ENCODE measurements at places on chromosomes 16 and 17.

DNA sequence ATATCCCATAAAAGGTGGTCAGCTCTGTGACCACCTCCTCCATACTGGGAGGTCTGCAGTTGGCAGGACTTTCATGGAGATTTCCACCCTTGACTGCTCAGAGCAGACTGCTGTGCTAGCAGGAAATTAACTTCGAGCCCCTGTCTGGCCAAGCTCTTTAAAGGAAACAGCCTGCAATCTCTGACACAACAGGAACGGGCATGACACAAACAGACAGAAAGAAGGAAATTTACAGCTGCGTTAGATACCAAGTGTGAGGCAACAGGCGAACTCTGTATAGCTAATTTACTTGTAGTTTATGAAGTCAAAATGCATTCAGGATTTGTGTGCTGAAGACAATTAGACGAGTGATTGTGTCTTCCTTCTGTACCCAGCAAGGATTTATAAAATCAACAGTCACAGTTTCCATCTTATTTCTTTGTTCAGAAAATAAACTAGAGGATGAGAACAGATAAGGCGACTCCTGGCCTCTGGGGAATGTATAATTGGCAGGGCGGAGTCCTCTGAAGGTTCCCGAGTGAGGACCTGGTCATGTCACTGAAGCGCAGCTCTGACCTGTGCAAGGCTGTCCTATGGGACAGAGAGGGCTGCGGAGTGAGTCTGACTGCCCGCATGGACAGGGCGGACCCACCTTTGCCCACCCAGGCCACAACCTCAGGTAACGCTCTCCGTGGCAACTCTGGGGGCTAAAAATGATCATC lies 16.1 kb downstream of the WIPI1 start:
- no peak for DNase-seq

DNA sequence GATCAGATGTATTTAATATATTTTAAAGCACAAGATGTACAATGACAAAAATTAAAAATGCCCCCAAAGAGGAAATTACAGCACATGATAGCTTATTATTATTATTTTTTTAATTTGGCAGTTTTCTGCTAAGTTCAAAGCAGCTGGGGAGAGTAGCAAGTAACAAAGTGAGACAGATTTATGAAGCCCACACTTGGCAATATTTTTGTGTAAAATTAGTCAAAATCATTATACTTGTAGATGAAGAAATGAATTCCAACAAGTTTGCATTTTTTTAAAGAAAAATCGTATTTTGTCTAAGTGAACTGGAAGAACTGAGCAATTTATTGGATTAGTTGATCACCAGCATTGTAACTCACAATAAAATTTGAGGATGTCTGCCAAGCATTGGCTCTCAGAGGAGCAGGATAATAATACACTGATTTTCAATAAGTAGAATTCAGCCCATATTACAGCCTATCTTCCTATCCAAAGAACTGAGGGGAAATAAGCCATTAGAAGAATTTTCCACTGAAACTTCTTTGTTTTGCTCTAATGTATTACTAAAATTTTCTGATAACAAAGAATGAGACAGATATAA lies 215.6 kb downstream of the MAP2K6 start:
- DNase-seq, result no peak

- no peak for DNase-seq
These were observed 61.0 kb upstream of the LGALS9 start for GRCh38 chr17:27569884-27570577.

GRCh38 chr16:87765473-87765775 lies 362 bp downstream of the KLHDC4 start:
- DNase-seq, result no peak

DNA sequence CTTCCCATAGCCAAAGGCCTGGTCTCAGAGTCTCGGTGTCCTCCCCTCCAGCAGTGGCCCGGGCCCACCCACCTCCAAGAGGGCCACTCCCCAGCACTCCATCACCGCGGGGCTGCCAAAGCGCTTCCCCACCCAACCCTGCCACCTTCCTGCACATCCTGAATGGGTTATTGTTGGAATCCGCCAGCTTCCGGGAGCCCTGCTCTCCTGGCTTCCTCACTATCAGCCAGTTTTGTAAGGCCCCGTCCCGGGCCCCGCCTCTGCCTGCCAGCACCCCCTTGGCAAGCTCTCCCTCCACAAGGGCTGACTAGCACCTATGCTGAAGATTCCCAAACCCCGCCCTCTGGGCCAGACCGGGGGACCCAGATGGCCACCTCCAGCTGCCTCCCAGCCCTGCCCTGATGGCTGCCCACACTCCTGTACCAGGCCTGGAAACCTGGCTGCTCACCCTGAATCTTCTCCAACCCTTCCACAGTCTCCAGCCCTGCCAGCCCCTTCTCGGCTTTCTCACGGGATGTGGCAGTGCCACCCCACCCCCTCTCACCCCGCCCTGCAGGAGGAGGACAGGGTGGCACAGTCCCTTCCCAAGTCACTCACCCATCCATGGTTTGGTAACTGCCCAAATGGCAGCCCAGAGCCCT lies 14.4 kb downstream of the MYBBP1A start:
- no peak for DNase-seq

GRCh38 chr16:83137326-83137781 lies 510.6 kb downstream of the CDH13 start:
- DNase-seq, result peak; percentile 32

GRCh38 chr16:13612623-13613022 lies 307.3 kb upstream of the ERCC4 start:
- DNase-seq, result no peak

DNA sequence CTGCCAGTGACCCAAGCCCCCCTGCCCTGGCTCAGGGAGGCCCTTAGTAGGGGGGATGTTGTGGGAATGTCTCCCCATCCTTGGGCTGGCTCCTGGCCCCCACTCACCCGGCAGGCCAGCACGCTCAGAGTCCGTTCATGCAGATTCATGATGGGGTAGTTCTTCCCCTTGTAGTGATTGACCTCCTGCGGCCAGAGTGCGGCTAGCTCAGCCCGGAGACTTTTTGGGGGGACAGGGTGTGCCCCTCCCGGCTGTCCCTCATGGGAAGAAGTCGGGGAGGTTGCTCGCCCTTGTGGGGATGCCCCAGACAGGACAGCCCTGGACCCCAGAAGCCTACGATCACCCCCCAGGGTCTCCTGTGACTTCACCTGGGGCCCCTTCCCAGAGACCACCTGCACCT lies 4.0 kb downstream of the NPB start:
- DNase-seq, result no peak

GRCh38 chr16:24178496-24178895 lies 77.6 kb upstream of the CACNG3 start:
- no peak for DNase-seq

DNA sequence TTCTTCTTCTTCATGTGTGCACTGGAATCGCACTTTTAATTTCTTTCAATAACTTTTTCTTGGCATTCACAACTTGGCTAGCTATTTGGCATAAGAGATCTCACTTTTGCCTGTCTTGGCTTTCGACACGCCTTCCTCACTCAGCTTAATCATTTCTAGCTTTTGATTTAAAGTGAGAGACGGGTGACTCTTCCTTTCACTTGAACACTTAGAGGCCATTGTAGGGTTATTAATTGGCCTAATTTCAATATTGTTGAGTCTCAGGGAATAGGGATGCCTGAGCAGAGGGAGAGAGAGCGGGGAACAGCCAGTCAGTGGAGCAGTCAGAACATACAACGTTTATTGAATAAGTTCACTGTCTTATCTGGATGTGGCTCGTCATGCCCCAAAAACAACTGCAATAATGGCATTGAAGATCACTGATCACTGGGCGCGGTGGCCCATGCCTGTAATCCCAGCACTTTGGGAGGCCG lies 200.3 kb downstream of the SEC14L1 start:
- no peak for DNase-seq

- no peak for DNase-seq
These were observed 182.9 kb downstream of the SHISA9 start for GRCh38 chr16:13084331-13084730.

DNA sequence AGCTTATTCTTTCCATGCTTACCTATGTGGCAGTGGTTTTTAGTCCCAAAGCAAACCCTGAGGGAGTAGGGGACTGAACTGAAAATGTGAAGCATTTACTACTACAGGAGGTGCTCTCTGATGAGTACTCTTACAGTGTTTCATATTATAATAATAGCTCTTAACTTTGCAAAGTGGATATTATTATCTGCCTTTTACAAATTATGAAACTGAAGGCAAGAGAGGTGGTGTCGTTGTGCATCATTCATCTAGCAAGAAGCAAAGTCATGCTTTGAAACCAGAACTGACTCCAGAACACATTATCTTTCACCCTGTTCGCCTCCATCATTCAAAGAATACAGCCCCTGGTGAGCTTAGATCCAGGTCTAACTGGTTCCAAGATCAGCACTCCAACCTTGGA lies 8.2 kb upstream of the KCNH6 start:
- no peak for DNase-seq

GRCh38 chr17:35641032-35641431 lies 53.9 kb downstream of the AP2B1 start:
- no peak for DNase-seq

- peak; percentile 48 for DNase-seq
These were observed 53.6 kb downstream of the WNT3 start for GRCh38 chr17:46764709-46765401.

DNA sequence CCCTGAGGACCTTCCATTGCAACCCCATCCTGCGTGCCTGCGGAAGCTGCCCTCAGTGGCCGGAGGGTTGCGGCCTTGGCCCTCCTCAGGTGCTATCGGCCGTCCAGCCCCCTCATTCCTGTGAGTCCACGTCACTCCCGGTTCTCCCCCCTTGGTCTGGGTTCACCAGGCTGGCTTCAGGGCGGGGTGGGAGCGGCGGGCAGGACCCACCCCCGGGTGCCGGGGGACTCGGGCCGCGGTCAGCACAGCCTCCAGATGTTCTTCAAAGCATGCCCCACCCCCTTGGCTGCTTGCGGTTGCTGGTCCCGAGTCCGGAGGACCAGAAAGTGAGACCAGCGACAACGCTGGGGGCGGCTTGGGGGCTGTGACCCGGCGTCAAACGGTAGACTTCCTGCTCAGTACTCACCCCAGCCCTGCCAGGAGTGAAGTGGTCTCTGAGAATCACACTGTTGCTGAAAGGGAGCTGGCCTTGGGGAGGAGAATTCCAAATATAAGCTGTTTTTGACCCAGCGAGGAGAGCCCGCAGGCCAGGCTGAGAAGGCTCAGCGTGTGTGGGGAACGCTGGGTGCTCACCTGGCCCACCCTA lies 4.5 kb downstream of the ZNF469 start:
- DNase-seq, result no peak

DNA sequence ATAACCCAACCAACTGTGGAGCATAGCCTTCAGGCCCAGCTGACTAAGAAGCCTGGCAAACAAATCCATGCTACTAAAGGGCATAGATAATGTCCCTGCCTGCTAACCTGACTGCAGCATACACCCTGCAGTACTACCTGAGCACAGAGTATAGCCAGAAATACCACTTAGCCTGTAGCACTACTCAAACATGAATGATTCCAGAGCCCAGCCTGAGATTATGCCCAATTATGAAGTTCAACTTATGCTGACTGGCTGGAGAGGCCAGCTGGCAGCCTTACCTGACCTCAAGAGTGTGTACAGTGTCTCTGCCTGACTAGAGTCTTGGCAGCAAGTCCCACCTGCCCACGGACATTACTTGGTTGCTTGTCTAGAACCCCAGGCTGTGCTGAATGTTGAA lies 1265.3 kb downstream of the CDH11 start:
- DNase-seq, result no peak

- DNase-seq, result no peak
These were observed 9.4 kb downstream of the RPL19 start for GRCh38 chr17:39209317-39210092.

DNA sequence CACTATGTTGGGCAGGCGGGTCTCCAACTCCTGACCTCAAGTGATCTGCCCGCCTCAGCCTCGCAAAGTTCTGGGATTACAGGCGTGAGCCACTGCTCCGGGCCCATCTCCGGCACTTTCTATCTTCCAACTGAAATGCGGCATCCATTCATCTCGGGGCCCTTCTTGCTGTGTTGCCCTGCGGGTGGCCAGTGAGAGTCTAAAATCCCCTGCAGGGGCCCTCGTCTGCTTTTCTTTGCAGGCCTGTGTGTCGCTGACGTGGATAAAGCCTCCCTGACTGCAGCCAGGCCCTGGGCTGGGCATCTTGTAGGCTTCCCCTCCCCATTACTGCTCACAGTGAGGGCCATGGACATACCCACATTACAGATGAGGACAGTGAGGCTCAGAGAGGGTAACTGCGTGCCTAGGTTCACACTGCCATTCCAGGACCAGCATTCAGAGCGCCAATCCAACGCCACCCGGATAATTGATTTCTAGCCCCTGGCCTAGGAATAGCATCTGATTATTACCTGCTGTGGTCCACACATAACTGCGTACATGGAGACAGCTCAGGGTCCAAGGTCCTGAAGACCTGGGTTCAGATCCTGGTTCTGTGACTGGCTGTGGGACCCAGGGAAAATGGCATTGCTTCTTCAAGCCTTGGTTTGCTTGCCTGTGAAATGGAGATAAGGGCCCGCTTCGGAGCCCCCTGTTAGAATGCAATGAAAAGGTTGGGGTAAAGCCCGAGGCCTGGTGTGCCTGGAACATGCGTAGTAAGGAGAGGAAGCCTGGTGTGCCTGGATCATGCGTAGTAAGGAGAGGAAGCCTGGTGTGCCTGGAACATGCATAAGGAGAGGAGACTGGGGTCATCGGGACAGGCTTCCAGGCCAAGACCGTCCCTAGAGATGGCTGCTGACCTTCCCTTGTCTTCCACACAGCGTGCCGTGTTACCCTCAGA lies 25.0 kb downstream of the CRISPLD2 start:
- DNase-seq, result no peak

DNA sequence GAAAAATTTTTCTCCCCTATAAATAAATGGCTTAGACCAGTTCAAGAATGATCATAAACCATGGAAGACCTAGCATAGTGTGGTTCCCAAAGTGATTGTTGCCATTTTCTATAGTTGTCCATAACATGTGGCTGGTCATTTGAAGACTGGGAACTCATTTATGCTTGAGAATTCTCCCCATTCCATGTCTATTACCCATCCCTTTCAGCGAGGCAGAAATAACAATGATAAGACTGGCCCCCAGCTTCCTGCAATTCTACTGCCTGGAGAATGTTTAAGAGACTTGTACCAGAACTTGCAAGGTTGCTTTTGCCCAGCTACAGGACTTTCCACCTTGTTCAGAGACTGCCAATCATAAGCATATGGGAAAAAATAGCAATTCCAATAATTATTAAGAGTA lies 146.5 kb upstream of the CDH11 start:
- DNase-seq, result no peak

GRCh38 chr16:31258366-31258765 lies 1.4 kb upstream of the ITGAM start:
- DNase-seq, result no peak

Measured in HFF-Myc (cell line).